ENCODE measurements at places on chromosomes 6 and 20. TPM values are rescaled to one million over a fixed set of nuclear protein-coding genes. Genes with fewer than 3 reads are reported as not detected.

Gene CRISP2
- total RNA-seq: 0.23 TPM

Gene QRSL1
- 15.5 TPM for total RNA-seq

Gene RIPOR3
- 0.27 TPM for total RNA-seq

Gene TREML1
- total RNA-seq: not detected

Gene SMIM26
- 85.6 TPM for total RNA-seq

Gene HLA-DPA1
- total RNA-seq: 13.8 TPM

- peak; percentile 28 for DNase-seq
Observed at GRCh38 chr6:153511896-153512496, 380.9 kb upstream of the RGS17 start.

GRCh38 chr20:434661-435419 is 26.7 kb downstream of the RBCK1 start:
- DNase-seq: no peak

- no peak for DNase-seq
Observed at GRCh38 chr20:58463256-58463655, 51.9 kb downstream of the APCDD1L start.

- no peak for DNase-seq
Observed at GRCh38 chr6:1394514-1395463, 5.4 kb downstream of the FOXF2 start.

DNA sequence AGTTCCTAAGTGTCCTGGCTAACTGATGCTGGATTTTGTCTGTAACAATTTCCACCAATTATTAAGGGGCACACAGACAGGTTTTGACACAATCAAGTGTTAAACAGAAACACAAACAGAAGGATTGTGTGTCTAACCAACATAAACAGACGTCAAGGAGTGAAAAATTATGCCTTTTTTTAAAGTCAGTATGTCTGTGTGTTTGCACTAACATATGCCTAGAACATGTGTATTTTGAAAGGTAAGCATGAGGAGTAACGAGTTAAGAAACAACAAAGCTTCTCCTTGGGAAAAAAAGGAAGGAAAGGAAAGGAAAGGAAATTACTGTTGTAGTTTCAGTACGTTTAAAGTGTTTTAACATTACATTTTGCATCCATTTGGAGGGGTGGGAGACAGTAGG is 466.3 kb upstream of the ID4 start:
- no peak for DNase-seq

DNA sequence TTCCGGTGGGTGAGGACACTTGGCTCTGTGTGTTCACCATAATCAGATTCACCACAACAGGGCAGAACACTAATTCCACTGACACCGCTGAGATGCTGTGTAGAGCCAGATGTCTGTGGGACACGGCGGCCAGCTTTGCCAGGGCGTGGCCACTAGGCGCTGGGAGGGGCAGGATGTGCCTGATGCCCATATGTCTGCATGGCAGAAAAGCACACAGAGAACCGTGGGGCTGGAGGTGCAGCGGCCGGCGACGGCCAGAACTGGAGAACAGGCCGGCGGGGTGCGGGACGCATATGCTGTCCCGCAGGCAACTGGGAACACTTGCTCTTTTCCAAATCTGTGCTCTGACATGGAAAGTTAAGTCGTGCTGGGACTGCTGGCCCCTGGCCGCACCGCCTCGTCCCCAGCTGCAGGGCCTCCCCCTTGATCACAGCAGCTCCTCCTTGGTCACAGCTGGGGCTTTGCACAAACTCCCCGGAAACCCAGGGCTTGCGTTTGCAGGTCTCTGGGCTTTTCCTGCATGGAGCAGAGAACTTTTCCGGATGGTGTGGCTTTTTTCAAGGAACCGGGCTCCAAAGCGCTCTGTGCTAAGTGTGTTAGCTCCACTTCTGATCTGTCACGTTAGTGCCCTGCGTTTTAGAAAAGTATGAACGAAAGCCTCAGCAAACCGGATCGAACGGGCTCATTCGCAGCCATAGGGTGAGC is 31.1 kb downstream of the NTSR1 start:
- DNase-seq: peak; percentile 81

GRCh38 chr20:32157611-32158010 is 48.1 kb downstream of the TM9SF4 start:
- DNase-seq: no peak

- peak; percentile 75 for DNase-seq
Observed at GRCh38 chr6:10033223-10033829, 381.5 kb downstream of the TFAP2A start.

GRCh38 chr20:62918831-62919230 is 7.5 kb downstream of the DIDO1 start:
- no peak for DNase-seq

- peak; percentile 76 for DNase-seq
Observed at GRCh38 chr6:12265791-12266190, 24.4 kb upstream of the EDN1 start.

DNA sequence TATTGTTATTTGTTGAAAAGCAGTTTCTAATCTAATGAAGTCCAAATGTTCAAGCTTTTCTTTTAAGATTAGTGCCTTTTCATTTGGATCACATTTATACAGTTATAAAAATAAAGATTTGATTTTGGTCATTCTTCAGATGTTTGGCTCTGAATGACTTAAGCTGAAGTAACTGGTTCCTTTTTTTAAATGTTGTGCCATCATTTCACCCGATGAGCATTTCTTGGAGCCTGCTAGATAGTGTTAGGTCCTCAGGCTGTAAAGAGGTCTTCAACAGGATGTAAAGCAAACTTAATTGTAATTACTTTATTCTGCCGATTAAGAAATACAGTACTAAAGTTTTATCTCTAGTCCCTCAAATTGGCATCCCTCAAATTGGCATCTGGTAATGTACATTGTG is 41.2 kb upstream of the ASIP start:
- DNase-seq: no peak

- no peak for DNase-seq
Observed at GRCh38 chr20:18513208-18513607, 5.5 kb downstream of the SEC23B start.

GRCh38 chr6:33235221-33235634 is 26.9 kb downstream of the RING1 start:
- DNase-seq: no peak

GRCh38 chr20:13068336-13068735 is 59.6 kb downstream of the SPTLC3 start:
- DNase-seq: no peak

- no peak for DNase-seq
Observed at GRCh38 chr6:70638468-70638867, 29.2 kb upstream of the SMAP1 start.

GRCh38 chr6:87684895-87685654 is 17.0 kb downstream of the AKIRIN2 start:
- no peak for DNase-seq

DNA sequence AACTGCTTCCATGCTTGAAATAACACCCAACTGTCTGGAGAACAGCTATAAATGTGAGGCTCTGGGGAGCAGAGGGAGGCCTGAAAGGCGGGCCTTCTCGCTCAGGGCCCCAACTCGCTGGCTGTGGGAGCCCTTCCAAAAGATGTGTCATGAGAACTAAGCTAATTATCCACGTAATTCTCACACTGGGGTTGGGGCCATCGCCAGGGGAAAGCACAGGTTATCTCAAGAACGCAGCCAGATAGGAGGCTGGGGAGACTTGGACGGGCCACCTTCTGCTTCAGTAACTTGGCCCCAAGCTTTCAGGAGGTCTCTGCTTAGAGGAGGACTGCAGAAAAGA is 1.6 kb downstream of the PXDC1 start:
- peak; percentile 93 for DNase-seq

DNA sequence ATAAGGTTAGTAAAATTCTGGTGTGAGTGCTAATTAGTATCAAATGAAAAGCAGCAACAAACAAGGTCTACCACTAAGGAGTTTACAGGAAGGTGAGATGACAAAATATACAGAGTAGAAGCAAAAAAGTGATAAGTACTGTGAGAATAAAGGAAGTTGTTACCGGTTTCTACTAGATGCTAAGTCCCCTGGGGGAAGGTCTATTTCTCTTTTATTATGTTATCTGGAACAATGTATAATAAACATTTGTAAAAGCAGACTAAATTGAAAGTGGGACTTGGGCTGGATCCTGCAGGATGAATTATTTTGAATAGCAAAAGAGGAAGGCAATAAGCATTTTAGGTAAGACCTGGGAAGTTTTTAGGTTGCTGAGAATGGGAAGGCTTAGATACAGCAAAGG is 158.7 kb upstream of the SLC22A16 start:
- no peak for DNase-seq

GRCh38 chr6:152071318-152071717 is 263.8 kb downstream of the ESR1 start:
- DNase-seq: no peak

GRCh38 chr20:21571841-21572690 is 58.2 kb upstream of the NKX2-2 start:
- no peak for DNase-seq

GRCh38 chr6:42007286-42008137 is 42.8 kb upstream of the TAF8 start:
- DNase-seq: no peak

DNA sequence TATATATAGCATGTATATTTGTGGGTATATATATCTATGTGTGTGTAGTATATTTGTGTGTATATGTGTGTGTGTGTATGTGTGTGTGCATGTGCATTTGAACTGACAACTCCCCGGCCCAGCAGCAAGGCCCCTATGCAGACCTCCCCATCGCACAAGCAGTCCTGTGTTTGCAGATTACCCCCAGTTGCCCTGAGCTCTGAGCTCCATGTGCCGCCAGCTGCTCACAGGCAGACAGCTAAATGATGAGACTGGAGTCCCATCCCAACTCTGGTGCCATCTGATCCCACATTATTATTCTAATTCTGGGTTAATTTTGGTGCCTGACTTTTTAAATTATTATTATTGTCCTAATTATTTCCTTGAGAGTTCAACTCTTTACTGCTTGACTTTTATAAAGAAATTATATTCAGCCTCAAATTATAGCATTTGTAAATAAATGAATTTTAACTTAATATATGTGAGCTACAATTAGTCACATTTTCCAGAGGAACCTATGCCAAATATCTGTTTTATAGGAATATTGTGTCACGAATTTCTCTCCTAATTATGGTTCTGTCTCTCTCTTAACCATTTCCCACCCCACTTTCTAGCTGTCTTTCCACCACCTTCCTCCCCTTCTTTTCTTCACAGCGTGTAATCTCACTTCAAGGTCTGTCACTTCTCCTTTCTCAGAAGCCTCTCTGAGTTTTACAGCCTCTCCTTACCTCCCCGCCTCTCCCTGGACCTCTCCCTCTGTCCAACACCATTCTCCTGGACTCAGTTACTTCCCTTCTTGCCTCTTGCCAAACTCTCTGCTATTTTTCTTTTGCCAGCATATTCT is 90.6 kb upstream of the SYNDIG1 start:
- DNase-seq: no peak

GRCh38 chr6:122284848-122285247 is 114.6 kb upstream of the HSF2 start:
- DNase-seq: no peak

DNA sequence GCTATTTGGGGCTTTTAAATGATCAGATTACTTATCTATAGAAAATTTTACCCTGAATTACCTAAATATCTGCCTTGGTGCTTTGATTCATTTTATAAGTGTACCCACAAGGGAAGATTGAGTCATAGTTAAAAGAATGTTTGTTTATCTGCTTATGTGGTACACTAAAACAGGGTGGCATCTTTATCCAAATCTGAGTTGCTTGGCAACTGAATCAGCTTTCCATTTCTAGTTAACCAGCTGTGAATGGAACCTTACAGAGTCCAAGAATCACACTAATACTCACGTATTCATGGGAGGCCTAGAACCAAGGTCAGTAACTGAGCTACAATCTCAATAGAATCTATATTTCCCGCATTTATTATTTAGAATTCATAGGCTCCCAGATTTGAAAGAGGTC is 44.0 kb upstream of the CAP2 start:
- peak; percentile 17 for DNase-seq

DNA sequence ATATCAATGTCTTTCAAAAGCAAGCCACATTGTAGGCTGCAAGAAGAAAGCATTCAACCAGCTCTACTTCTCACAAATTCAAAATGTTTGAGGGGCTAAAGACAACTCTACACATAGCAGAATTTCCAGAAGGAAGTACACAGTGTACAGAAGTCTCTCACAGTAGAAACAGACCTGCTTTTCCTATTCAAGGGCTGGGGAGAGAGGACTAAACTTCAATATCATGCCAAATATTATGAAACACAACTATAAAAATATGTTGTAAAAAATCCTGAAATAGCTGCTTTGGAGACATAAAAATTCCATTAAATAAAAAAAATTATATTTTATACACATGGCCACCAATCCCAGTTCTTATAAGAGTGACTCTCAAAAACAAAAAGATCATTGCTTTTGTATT is 70.8 kb upstream of the IPCEF1 start:
- DNase-seq: no peak

GRCh38 chr6:24721461-24722215 is 2.7 kb upstream of the C6orf62 start:
- no peak for DNase-seq

DNA sequence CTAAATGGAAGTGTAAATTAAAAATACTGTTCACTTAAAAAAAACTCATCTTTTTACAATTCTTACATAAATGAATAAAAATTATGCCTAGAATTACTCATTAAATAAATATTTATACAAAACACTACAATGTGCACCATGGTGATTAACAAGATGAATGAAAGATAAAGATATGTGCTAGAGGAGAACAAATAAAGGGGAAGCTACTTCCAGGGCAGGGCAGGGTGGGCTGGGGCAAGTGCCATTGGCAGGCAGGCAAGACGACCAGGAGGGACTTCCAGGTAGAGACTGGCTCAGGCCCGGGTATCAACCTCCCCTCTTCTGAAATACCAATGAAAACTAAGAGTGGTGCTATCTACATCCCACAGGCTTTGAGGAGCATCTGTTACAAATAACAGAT is 20.4 kb downstream of the PREP start:
- DNase-seq: no peak

DNA sequence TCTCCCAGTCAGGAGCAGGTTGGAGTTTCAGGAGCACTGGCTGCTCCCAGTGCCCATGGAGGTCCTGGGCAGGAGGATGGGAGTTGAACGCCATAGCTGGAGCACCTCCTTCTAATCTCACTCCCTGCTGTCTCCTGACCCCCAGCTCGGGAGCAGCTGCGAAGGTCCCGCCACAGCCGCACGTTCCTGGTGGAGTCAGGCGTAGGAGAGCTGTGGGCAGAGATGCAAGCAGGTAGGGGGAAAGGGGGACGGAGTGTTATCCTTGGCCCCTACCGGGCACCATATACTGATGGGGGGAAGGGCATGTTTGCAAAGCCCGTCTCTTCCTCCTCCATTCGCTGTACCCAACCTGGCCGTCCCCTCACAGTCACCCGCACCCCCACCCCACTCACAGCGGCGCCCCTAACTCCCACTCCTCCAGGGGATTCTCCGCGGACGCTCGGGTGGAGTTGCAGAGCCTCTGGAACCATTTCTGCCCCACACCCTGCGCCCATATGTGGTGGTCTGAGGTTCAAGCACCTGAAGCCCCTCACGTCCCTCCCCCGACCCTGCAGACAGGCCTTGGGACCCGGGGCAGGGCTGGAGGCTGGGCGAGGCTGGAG is 16.7 kb downstream of the HSPA12B start:
- DNase-seq: no peak

DNA sequence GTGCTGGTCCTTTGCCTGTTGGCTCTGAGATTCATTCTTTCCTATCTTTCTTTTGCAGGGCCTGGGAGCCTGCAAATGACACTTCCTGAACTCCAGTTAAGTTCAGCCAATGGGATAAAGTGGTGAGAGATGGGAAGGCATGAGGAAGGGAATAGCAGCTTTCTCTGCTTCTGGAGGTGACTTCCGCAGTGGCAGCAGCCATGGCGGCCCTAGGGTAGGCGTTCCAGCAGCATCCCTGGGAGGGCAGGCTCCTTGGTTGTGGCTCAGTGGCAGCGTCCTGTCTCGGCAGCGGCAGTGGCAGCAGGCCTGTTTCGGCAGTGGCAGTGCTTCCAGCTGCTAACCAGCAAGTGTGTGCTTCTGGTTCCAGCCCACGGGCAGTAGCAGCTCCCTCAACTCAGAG is 7.3 kb upstream of the MDFI start:
- DNase-seq: no peak

- peak; percentile 26 for DNase-seq
Observed at GRCh38 chr6:110270165-110270564, 88.0 kb downstream of the METTL24 start.
